GDM1 (cell line): ENCODE measurements at places on chromosomes 12 and 14.

DNA sequence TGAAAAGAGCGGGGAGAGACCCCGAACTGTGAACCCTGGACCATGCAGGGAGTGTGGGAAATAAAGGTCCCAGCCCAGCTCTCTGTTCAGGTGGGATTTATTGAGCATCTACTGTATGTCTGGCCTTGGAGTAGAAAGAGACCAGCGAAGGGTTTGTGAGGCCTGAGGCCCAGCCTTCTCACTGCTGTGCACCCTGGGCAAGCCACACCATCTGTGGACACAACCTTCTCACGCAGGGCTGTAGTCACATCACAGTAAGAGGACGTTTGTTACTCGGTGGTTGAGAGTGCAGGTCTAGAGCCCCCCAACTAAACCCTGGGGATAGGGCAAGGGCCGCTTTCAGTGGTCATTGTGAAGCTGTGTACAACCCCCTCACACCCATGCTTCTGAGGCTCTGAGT lies 18.2 kb downstream of the FAM222A start:
- DNase-seq = no peak

DNA sequence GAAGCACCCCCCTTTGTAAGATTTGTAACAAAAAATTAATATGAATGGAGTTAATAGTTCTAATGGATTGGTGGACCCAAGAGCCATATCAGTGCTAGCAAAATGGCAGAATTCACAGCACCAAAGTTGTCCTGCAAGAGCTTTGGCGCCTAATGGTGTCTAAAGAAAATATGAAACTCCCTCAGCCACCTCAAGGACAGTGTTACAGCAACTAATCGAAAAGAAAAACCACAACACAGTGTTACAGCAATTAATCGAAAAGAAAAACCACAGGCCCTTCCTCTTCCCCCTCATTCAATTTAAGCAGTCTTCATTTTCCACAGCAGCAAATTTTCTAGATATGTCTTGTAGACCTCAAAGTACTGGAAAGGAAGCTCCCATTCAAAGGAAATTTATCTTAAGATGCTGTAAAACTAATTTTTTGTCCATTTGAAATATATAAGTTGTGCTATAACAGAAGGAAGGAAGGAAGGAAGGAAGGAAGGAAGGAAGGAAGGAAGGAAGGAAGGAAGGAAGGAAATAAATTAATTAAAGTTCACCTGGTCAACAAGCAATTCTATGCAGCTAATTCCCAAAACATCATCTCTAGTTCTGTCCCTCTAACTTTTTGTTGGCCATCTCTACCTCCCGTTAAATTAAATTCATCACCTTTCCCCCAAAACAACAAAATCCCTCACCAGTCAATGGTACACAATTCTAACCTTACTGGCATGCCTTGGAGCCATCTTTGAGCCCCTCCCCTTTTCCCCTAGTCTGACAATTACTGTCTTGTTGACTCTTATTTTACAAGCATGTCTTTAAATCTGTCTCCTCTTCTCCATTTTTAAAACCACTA lies 17.4 kb downstream of the LRP6 start:
- no peak for DNase-seq

DNA sequence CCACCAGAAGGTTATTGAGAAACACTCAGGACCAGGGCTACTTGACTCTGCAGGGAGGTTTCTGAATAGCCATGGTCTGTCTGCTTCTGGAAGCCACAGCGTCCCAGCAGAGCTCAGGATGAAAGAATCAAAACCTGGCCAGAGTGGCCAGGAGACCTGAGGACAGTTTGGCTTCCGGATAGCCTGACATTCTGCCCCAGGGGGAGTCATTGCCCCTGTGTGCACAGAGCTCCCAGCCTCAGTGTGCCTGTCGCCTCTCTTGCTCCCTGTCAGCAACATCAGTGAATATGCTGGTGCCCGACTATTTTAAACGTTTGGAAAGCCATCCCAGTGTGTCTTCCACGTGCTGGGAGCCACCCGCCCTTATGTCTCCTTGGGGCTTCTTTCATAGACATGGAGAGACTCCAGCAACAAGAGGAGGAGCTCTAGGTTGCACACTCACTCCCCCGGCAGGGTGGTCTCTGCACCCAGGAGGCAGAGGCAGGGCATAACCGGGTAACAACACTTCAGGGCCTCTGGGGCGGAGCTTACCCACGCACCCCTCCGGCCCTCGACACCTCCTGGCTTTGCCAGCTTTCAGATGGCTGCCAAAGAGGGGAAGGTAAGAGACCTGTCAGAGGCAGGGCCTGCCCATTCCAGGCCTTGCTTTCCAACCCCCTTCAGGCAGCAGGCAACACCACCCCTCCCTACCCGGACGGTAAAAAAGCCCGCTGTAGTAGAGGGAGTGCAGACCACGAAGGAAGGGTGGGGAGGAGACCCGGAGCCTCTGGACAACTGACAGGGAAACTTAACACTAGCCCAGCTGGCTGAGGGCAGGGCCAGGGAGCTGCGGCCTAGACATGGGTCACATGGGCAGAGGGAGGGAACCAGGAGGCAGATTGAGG lies 19.0 kb upstream of the SLC6A12 start:
- DNase-seq = no peak

DNA sequence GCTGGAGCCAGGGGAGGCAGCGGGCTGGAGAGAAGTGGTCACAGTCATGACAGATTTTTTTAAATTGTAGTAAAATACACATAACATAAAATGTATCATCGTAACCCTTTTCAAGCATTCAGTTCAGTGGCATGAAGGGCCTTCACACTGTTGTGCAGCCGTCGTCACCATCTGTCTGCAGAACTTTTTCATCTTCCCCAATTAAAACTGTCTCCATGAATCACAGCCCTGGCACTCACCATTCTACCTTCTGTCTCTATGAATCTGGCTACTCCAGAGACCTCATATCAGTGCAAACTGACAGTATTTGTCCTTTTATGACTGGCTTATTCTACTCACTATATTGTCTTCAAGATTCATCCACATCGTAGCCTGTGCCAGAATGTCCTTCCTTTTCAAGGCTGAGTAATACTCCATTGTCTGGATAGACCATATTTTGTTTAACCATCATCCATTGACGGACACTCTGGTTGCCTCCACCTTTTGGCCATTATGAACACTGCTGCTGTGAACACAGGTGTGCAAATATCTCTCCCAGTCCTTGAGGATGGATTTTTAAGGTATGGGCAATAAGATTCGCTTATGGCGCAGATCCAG lies 91.5 kb upstream of the NCOR2 start:
- DNase-seq = no peak

- no peak for DNase-seq
Observed at GRCh38 chr12:73452672-73453469, 1084.8 kb upstream of the ATXN7L3B start.

- DNase-seq = no peak
Observed at GRCh38 chr12:3611860-3612703, 121.1 kb downstream of the PRMT8 start.

DNA sequence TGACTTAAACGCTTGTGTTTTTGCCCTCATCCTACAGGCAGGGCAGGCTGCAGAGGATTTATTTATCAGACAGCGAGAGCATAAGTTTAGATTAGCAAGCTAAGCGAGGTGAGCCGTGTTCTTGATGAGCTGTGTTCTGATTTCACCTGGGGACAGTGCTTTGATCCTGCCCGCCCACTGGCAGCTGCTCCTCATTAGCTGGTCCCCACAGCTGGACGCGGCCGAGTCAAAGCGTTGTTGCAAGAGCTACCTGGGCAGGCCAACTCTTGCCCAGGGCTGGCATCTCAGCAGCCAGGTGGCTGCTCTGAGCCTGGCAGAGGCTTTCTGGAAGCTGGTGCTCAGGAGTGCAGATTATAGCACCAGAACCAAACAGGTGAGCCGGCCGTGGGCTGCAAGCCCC lies 46.8 kb upstream of the BEGAIN start:
- DNase-seq = no peak

- no peak for DNase-seq
Observed at GRCh38 chr12:121365416-121366062, 13.3 kb upstream of the ANAPC5 start.

- no peak for DNase-seq
Observed at GRCh38 chr14:87623616-87624015, 369.4 kb downstream of the GALC start.

DNA sequence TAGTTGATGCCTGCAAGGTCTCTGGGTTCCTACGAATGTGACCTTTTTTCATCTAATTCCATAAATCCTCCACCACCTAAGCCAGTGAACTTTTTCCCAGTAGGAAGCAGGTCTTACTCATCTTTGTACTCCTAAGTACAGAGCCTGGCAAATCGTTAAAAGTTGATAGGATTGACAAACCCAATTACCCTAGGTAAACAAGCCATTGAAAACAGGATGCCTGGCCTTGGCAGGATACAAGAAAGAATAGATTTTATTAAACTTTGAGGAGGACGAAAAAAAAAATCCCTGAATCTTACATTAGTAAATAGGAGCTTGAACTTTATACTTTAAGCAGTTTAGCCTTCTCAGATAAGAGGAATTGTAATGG lies 5.6 kb downstream of the TBPL2 start:
- DNase-seq = no peak

- no peak for DNase-seq
Observed at GRCh38 chr14:61454545-61454944, 133.2 kb downstream of the PRKCH start.

DNA sequence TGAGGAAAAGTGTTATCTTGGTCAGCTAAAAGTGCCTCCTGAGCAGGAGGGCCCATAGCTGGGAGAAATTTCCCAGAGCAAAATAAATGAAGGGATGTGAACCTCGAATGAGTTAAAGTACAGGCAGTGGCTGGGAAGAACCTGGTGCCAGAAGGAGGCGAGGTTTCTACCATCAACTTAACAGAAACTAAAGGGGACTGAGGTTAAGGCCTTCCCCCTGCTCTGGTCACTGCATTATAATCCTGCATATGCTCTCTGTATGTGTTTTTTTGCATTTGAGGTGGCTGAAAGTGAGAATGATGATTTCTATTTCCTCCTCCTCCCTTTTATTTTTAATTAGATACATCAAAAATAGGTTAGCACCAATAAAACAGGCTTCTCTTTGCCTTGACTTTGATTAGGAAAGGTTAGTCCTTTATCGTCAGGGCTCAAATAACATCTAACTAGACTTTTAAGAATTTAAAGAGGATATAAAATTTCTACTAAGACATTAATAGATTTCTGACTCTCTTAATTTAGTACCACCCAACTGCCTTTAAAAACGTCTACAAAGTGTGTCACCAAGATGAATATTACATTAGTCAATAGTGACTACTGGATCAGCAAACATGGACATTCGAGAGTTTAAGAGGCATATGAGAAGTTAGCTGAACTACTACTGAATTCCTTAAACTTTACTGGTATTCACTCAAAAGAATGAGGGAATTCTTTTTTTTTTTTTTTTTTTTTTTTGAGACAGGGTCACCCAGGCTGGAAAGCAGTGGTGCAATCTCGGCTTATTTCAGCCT lies 49.2 kb downstream of the GALNT4 start:
- DNase-seq = no peak

GRCh38 chr12:53694756-53695151 lies 18.9 kb upstream of the ATP5MC2 start:
- no peak for DNase-seq

DNA sequence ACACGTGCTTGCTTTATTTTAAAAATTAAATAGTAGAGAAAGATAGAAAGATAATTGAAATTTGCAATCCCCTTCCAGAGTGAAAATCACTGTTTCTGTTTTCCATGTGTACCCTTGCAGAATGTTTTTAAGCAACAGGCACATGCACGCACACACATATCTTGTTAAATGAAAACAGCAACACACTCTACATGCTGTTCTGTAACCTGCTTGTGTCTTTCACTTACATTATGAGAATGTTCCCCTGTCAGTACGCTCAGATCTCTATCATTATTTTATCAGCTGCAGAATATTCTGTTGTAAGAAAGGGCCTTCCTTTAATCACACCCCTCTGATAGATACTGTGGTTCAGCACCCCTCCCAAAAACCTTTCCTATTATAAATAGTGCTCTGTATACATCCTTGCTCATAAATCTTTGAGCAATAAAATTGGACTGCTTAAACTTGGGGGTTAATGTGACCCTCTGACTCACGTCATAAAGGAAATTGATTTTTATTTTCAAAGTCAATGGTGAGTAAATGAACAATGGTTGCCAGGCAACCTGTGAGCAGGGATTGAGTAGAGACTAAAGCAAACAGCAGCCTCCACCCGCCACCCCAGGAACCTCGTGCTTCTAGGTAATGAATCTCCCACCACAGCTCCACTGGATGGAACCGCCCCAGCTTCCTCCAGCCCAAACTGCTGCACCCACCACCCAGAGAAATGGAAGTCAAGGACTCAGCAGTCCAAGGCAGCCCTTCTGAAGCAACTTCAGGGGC lies 31.9 kb upstream of the CHGA start:
- no peak for DNase-seq

DNA sequence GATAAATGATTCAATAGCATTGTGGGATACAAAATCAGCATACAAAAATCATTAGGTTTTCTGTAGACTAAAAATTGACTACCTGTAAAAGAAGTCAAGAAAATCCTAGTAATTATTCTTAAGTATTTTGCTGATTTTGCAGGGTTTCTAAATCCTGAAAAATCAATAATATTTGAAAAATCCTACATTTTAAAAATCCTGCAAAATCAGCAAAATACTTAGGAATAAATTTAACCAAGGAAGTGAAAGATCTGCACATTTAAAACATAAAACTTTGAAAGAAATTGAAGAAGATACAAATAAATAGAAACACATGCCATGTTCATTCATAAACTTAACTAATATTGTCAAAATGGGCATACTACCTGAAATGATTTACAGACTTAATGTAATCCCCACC lies 517.7 kb downstream of the RERGL start:
- DNase-seq = no peak

- no peak for DNase-seq
Observed at GRCh38 chr14:100410056-100410565, 87.0 kb downstream of the SLC25A47 start.

DNA sequence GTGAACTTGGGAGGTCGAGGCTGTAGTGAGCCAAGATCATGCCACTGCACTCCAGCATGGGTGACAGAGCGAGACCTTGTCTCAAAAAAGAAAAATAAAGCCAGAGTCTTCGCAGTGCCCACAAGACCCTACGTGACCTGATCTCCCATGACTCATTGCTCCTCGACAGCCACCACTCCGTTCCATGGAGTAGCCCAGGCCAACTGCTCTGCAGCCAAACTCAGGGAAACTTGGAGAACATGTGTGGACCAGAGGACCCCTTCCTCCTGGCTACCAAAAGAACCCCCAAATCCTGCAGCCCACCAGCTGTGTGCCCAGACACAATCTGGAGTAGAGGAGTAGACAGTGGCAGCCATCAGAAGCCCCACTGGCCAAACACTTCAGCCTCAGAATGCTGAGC lies 32.1 kb upstream of the PPP2R5C start:
- DNase-seq = no peak

- DNase-seq = no peak
Observed at GRCh38 chr12:64160021-64160710, 61.9 kb downstream of the KICS2 start.

DNA sequence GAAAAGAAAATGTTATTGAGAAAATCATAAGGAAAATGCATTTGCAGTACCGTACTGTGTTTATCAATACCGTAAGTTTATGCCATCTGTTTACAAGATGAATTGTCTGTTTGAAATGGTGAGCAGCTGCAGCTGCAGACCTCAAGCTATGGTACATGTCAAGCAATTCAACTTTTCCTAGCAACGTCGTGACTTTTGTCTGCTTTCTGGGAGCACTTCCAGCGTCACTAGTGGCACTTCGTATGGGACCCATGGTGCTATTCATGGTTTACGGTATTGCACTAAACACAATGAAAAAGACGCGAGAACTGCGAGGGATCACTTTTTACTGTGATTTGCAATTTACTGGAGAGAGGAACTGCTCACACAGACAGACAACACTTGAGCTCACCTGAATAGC lies 160.8 kb downstream of the UNC79 start:
- no peak for DNase-seq
